Substantia nigra (tissue), 51 donors: ENCODE measurements at places on chromosomes 3 and 15.

DNA sequence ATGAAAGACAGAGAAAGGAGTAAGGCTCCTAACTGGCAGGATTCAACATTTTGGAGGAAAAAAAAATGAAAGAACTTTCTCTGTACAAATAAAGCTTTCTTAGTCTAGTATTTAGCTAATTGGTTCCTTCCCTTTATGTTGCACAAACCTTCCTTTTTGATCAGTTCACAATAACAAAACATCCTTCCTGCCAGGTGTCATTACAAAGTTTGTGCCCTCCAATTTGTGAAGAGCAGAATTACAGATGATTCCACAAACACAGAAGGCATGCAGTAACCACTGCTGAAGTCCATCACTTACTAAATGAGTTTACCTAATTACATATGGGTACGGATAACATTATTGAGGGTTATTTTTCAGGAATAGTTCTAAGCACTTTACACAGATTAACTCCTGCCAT, 179.9 kb downstream of the FMN1 start:
- DNase-seq, result no peak

DNA sequence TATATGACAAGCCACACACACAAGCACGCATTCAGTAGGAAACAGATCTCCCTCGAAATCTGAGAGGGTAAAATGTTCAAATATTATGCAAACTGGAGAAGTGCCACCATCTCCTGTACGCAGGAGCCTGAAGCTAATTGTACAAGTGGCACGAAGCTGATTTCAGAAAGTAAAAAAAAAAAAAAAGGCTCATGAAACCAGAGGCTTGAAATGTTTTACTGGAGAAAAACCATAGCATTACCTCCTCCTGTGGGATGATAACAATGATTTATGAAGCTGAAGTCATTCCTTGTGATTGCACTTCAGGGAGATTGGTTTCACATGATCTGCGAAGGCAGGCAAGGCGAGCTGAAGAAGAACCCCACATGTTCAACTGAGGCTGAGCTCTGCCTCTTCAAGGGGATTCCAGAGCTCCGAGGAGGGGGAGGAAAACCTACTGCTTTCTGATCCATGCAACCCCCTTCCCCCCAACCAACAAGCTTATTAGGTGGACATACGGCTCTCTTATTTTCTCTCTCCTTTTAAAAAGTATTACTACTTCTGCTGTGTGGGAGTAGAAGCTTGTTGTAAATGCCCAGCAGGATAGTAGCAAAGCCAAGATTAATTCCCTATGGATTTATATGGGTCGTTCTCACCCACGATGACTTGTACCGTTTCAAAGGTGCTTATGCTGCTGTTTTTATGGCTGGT, 101.1 kb downstream of the GREM1 start:
- DNase-seq, result no peak

DNA sequence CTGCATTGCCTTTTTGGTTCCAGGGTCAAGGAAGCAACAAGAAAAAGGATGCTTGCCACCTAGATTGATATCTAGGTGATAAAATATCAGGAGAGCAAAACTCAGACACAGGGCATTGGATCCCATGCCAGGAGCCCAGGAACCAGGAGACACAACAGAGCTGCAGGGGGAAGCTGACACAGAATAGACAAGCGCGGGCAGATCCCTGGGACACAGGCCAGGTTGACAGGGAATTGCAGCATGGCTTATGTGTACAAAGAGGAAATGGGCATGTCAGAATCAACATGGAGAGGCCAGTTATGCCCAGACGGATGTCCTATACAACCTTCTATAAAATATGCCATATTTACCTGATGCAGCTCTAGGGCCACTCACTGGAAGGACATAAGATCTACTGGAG, 84.2 kb downstream of the SEMA6D start:
- no peak for DNase-seq

DNA sequence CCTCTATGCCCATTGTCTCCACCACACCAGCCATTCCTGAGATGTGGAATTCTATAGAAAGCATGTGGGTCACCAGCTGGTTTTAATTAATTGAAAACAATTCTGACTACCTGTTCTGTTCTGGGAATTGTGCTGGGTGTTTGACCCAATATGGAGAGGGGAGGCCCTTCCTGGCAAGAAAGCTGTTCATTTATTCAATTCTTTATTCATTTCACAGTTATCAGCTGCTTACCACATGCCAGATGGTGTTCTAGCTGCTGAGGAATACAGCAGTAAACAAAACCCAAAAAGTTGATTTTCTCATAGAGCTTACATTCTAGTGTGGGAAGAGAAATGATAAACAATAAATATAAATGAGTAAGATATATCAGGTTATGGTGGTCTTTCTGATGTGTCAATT, 296.1 kb upstream of the RASGRP1 start:
- DNase-seq, result no peak

DNA sequence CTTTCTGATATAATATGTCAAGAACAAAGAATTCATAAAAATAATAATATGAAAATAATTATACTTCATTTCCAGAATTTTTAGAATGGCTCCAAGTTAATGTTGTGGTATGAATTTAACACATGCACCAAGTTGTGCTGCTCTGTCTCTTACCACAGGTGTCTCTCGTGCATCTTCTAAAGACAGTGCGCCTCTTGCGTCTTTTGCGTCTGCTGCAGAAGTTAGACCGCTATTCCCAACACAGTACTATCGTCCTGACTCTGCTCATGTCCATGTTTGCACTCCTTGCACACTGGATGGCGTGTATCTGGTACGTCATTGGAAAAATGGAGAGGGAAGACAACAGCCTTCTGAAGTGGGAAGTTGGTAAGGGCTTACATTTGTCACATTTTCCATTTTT, 246.6 kb downstream of the KCNH8 start:
- DNase-seq, result no peak

DNA sequence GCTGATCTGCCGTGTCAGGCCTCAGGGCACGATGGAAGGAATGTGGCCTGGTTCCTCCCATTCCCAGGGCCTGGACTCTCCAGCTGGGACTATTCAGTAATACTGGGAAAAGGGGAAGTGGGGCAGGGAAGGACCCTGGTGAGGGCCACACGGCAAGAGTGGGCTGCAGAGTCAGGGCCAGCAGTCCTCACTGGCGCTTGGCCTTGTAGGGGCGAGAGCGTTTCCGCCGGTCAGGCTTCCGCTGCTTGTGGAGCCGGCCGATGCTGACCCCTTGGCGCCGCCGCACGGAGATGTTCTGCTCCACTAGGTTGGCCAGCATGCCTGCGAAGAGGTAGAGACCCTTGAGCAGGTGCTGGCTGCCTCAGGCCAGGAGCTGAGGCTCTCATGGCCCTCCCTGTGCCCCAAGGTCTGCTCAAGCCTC, 42.8 kb downstream of the SEMA3G start:
- DNase-seq, result no peak

DNA sequence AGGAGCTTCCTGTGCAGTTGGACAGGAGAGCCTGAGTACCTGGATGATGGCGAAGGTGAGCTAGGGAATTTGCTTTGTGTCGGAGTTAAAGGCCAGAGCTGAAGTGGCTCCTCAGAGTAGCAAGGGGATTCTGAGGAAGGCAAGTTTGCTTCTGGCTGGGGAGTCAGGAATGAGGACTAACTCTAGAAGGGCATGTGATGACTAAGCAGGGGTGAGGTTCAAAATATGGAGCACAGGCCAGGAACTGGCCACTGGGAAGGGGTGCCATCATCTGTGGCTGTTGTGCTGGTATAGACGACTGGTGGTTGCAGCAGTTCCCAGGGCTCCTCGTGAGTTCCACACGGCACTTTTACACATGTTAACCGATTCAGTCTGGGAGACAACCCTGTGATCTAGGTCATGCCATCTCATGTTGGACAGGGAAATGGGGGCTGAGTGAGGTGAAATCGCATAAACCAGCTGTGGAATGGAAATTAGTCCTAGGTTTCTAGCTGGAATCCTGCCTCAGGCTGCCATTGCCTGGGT, 100.8 kb downstream of the EEFSEC start:
- DNase-seq, result no peak

- DNase-seq, result no peak
Observed at GRCh38 chr3:171328419-171329082, 131.7 kb downstream of the TNIK start.

GRCh38 chr3:16547561-16548357, 34.3 kb upstream of the RFTN1 start:
- no peak for DNase-seq

GRCh38 chr3:177752831-177753230, 555.5 kb upstream of the TBL1XR1 start:
- no peak for DNase-seq

- no peak for DNase-seq
Observed at GRCh38 chr3:171862993-171863521, 19.9 kb downstream of the TMEM212 start.

DNA sequence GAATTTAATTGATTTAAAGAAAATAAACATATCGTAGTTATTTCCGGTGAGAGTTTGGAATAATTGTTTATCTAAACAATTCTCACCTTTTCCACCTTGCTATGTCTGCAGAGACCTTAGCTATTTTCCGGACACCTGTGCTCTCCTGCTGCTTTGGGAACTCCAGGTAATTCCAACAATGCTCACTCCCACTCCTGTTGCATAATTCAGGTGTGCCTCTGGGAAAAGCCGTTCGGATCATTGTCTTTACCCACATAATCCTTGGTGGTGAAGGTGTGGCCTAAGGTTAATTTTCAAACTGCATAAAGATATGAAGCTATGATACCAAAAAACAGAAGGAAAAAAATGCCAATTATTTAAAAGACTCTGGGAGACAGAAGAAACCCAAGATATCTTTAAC, 59.4 kb downstream of the LDHAL6B start:
- no peak for DNase-seq
